ENCODE measurements at places on chromosomes 13 and 19.

- peaks cover 6% of the 10 kb centered on the region for H3K36me3 ChIP-seq
- no peak overlapping the region for H3K27ac ChIP-seq
- no peaks in the 10 kb centered on the region for H3K27me3 ChIP-seq
- H3K4me3 ChIP-seq, result no peak overlapping the region
- no peak for DNase-seq
Measured at GRCh38 chr19:35555301-35556005, 8.0 kb downstream of the ATP4A start.

DNA sequence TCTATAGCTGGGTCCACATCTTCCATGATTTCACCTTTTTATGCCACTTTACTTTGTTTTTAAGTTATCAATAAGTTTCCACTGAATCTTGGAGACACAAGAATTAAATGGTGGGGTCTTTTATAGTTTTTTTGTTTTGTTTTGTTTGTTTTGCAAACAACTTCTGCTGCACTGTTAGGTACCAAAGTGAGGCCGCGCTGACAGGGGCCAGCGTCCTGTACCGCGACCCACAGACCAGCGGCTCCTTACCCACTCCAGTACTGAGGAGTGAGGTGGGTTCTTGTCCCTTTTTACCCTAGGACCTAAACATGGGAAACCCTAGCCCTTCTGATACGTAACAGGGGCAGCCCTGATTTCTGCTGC lies 75.8 kb upstream of the MCF2L start:
- no peak for DNase-seq
- no peaks in the 10 kb centered on the region for H3K36me3 ChIP-seq
- no peak overlapping the region for H3K4me3 ChIP-seq
- no peaks in the 10 kb centered on the region for H3K27me3 ChIP-seq

DNA sequence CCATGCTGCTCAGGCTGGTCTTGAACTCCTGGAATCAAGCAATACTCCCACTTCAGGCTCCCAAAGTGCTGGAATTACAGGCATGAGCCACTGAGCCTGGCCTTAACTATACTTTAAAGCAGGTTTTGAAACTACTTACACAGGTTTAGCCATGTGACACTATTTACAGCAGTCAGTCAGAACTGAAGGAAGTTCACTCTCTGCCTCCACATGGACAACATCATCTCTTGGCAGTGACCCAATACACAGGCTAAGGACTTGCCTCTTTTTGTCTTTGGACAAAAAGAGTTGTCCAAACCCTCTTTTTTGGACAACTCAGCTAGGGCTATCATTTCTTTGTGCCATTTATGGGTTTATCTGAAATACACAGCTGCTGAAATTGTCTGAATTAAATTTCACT lies 89.0 kb upstream of the CLDN10 start:
- DNase-seq, result no peak
- no peak overlapping the region for H3K4me3 ChIP-seq
- no peaks in the 10 kb centered on the region for H3K4me1 ChIP-seq
- H3K27me3 ChIP-seq, result no peaks in the 10 kb centered on the region

- no peak overlapping the region for H3K27ac ChIP-seq
- H3K4me1 ChIP-seq, result no peaks in the 10 kb centered on the region
- H3K27me3 ChIP-seq, result no peaks in the 10 kb centered on the region
Measured at GRCh38 chr13:86909318-86909717, 761.9 kb upstream of the SLITRK5 start.

DNA sequence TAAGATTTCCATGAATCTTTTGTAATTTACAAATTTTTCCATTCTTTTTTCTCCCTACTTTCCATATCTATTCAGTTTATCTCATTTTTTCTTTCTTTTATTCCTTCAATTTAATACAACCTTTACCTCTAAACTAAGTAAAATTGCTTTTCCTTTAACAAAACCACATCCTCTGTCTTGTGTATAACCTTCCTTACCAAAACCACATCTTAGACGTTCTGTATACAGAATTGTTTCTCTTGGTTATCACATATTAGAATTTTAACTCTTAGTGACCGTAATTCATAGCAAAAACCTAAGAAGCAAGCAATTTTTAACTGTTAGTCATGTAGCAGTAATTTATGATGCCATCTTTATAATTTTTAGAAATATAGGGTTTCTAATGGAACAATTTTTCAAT lies 15.0 kb downstream of the PPP5C start:
- H3K4me1 ChIP-seq, result no peaks in the 10 kb centered on the region
- no peak overlapping the region for H3K4me3 ChIP-seq
- no peaks in the 10 kb centered on the region for H3K27me3 ChIP-seq
- no peak overlapping the region for H3K27ac ChIP-seq
- no peak for DNase-seq
